ENCODE measurements at places on chromosomes 3 and 15.

- no peak for DNase-seq
Measured at GRCh38 chr15:47720555-47720954, 3.2 kb downstream of the SEMA6D start.

DNA sequence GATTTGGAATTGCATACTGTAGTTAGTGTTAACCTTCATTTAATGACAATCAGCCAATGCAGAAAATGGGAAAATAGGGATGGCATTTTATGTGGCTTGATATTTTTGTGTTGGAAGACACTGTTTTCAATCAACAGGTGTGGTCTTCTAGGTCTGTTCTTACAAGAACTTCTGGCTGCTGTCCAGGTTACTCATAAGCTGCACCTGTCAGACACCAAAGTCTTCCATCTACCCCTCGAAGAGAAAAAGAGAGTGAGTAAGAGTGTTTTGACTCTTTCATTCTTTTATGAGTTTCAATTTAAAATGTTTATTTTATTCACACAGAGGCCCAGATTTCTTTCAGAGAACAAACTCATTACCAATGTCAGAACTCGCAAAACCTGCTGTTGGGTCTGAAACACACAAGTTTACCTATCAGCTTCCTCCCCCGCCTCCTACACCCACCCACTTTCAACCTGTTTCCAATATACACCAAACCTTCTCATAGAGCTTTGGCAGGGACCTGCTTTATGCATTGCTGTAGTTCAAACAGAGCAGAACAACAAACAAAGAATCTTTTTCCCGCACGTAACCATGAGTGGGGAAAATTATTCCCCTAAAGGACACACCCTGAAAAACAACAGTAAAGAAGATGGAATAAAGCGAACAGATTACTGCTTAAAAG is 767.7 kb upstream of the ALCAM start:
- no peak for DNase-seq

GRCh38 chr3:85081191-85081906 is 122.6 kb downstream of the CADM2 start:
- no peak for DNase-seq

DNA sequence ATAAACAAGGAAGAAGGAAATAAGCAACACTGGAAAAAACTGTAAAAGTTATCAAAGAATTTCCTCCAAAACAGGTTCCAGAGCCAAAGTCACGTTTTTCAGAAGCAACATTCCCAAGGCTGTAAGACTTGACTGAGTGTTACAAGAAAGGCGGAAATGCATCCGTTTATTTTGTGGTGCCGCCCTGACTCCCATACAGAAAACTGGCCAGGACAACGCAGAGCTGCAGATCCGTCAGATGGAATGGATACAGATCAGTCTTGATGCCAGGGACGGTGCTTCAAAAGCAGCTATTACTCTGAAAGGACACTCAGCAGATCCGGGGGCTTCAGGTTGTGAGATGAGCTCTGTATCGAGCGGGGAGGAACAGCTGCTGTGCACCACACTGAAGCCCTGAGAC is 83.4 kb downstream of the GABRG3 start:
- no peak for DNase-seq

DNA sequence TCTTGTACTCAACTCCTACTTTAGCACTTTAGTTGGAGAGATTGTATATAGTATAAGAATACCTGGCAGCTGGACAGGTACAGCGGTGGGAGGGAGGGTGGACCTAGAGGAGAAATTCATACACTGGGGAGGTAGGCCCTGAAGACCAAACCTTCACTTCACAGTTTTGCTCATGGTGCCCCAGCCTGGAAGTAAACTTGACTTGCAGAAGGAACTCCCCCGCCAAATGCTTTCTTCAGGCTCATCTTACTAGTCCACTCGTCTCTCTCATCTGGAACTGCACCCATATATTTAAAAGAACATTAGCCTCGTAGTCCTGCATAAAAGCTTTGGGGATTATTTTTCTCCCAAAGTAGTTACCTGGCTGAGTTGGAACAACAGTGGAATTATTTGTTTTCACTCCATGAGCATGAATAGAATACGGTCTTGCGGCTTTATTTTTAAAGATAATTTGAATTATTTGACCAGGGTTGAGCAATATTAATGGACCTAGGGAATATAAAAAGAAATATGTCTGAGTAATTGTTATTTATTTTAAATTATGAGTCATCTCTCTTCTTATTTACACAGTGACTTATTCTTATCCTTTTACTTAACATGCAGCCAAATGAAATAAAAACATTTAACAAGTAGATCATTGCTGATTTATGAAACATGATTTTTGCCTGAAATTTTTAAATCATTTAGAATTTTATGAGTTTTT is 25.5 kb upstream of the CP start:
- no peak for DNase-seq

DNA sequence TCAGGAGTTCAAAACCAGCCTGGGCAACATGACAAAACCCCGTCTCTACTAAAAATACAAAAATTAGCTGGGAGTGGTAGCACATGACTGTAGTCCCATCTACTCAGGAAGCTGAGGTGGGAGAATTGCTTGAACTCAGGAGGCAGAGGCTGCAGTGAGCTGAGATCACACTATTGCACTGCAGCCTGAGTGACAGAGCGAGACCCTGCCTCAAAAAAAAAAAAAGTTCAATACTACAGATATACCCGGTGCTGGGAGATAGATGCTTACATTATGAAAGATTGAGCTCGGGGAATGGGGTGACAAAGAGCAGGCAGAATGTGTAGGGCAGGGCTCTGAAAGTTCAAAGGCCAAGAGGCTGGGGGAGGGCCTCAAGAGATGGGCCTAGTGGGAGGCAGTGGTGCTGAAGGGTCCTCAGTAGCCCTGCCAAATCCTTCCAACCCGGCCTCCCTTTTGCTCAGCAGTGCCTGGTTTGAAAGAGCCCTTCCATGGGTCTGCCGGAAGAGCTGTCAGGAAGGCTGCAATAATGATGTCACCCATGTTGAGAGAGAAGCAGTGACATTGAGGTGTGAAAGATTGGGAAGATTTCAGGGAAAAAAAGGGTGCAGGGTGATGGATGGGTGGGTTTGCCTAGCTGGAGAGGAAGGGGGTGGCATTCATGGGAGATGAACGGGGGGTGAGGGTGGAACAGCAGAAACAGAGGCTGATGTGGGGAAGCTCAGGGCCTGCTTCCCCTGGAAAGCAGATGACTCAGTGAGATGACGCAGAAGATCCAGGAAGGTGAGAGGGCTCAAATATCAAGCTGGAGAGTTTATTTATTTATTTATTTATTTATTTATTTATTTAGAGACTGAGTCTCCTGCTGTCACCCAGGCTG is 20.0 kb upstream of the IREB2 start:
- no peak for DNase-seq

DNA sequence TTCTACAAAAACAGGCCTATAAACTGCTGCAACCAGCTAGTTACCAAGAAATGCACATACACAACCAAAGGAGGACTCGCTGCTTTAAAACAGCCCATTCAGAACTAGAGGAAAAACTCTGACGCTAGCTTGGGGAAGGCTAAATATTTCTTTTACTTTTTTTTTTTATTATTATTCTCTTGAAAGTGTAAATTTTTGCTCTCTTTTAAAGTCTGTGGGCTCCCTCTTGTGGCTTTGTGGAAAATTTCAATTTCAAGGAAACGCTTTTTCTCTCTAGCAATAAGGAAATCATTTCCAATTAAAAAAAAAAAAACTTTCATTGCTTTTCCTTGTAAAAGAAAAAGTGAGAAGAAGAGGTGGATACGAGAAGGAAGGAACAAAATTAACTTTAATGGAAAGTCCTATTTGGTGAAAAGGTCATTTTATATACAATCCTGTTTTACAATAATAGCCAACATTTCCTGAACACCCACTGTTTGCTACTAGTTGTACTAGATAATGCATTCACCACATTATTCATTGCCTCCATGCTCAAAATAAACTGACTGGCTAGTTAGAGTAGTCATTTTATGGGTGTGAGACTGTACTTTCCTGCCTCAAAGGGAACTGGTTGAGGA is 51.2 kb upstream of the SAMMSON start:
- peak; percentile 18 for DNase-seq

DNA sequence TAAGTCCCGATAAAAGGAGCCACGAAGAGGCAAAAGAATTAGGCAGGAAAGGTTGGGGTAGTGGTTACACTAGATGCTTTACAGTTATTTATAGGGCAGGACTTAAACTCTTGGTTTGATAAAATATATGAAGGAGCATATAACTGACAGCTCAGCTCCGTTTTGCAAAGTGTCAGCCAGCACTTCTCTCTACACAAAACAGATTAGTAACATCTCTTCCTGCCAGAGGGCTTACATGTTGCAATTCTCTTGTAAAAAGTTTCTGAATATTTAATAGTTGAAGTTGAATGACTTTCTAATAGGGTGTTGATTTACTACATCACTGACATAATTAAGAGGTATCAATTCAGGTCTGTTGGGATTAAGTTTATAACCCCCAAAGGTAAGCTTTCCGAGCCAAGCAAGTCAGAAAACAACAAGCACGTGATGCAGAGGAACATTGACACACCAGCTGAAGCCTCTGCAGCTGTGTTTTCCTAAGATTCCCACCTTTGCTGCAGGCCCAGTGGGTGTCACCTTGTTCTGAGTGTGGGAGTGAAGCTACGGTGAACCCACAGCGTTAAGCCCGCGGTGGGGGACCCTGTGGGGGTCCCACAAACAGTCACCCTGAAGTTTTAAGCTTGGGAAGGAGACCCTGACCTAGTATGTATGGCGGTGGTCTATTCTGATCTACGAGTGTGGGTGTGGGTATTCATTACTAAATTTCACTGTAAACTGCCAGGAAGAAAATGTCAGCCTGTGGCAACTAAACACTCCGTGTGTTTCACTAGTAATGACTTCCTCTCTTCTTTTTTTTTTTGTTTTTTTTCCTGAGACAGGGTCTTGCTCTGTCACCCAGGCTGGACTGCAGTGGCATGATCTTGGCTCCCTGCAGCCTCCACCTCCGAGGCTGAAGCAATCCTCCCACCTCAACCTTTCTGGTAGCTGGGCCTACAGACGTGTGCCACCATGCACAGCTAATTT is 22.0 kb upstream of the ATP13A3 start:
- no peak for DNase-seq

GRCh38 chr3:195580744-195581443 is 2.8 kb downstream of the APOD start:
- DNase-seq: no peak

DNA sequence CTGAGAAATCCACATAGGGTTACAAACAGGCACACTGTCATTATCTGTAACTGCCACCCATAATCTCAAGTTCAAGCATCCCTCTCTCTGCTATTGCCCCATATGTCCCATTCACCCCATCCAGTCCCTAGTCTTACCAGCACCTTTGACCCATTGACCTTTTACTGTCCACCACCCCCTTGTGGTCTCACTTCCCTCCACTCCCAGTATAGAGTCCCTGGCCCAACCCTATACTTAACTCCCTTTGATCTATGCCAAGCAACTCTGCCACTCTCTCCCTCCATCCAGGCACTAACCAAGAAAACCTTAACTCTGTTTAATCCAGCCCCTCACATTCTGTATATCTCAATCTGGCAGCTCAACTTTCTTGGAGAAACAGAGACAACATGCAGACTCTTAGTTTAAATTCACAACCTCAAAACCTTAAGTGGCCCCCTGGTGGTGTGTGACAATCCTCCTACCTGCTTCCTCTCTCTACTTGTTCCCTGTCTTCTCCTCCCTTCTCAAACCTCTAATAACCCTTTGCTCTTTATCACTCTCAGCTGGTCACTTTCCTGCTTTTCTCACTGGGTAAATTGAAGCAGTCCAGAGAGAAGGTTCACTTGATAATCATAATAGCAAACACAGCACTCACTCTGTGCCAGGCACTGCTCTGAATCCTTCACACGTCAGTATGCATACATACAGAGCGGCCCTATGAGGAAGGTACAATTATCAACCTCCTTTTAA is 162.7 kb downstream of the STT3B start:
- DNase-seq: no peak

- DNase-seq: no peak
Measured at GRCh38 chr15:67515557-67515956, 5.4 kb upstream of the C15orf61 start.

DNA sequence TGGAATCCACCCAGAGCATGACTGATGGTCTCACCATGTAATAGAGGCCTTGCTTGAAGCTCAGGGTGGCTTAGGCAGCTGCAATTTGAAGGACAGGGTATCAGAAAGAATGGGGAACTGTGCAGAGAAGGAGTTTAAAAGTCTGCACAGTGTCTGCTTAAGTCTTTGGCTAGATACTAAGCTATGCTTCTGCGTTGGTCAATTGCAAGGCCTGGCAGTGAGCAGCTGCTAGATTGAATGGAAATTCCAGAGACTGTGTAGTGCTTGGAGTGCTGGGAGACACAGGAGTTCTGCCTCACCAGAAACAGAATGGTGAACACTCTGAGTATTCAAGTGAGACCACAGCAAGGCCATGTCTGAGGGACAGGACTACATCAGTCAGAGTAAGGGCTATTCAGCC is 17.3 kb upstream of the ATP10A start:
- DNase-seq: no peak

DNA sequence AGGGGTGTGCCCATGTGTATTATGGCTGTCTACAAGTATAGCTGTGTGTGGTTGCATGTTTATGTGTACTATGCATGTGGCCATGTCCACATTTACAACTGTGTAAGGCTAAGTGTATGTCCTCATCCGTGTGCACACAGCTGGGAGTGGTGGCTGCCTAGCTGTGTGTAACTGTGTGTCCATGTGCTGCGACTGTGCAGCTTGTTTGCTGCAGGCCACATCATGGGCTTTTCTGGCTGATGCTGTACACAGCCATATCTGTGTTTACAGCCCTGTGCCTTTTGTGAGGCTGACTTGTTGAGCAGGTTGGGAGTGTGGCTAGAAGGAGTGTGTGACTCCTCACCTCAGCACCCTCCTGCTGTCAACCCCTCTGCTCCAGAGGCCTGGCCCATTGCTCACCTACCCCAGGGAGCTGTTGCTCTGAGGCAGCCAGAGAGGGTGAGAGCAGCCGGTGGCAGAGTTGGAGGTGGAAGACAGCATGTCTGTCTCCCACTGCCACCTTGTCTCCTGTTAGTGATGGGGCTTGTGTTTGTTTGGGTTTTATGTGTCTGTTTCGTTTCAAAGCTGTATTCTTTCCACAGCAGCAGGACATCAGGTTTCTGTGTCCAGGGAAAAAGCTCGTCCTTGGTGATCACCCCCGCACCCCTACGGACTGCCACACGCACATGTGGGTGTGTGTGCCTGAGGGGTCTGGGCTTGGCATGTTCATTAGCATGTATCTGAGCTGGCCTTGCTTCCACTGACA is 1.4 kb upstream of the GRM2 start:
- no peak for DNase-seq

DNA sequence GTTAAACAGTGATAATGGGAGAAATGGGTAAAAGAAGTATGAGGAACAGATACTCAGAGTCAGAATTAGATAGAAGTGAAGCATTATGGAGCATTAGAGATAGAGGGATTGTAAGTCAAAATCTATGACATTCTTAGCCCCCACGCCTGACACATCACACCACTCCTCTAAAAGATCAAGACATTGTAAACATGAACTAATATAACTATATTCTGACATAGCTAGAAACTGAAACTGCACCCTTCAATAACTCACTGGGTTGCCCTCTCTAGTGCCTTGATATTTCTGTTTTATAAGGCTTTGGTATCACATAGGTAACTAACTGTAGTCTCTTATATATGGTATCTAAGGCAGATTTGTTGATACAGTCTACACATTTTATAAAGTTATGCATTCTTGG is 684.3 kb upstream of the DPPA4 start:
- DNase-seq: no peak

GRCh38 chr3:104676241-104676640 is 690.5 kb upstream of the ALCAM start:
- no peak for DNase-seq
